Fibroblast of upper back skin (primary cell): ENCODE measurements at places on chromosomes 6 and 20.

DNA sequence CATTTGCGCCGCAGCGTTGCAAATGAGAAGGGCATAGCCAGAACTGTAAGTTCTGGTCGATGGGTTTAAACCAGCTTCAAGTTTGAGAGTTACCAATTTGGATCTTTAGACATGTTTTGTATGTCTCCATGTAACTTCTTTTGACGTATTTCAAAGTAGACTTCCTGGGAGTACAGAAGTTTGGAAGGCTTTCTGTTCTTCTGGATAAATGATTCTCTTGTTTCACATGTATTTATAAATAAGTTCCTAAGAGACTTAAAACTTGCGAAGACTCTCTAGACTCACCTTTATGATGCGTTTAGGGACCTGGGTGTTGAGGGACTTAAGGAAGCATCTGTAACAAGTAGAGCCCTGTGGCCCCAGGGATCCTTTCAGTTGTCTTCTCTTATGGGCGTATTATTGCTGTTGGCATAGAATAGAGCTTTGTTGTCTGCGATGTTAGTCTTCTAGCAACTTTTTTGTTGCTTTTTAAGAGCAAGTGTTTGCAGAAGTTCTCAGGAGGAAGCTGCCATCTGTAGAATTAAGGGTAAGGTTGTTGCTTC is 1.3 kb downstream of the CDYL start:
- no peak for DNase-seq

DNA sequence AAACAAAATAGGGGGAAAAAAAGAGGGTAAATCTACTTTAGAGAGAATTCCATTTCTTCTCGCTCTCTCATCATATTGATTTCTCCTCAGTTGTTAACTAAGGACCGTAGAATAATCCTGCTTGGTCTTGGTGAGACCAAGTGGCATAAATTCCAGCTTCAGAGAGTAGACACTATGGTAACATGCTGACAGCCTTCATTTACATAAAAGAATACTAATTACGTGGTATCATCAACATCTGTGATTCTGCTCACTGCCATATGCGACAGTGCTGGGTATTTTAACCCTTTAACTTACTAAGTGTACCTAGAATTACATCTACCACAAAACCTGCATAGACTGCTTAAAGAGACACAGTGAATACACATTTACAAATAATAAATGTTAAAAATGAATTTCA is 27.1 kb downstream of the TOMM6 start:
- DNase-seq: no peak

GRCh38 chr6:85110943-85111342 is 338.9 kb upstream of the NT5E start:
- no peak for DNase-seq

- no peak for DNase-seq
These were observed 17.2 kb upstream of the KIAA1755 start for GRCh38 chr20:38277691-38278090.

GRCh38 chr20:37529214-37529967 is 1.7 kb upstream of the BLCAP start:
- no peak for DNase-seq

DNA sequence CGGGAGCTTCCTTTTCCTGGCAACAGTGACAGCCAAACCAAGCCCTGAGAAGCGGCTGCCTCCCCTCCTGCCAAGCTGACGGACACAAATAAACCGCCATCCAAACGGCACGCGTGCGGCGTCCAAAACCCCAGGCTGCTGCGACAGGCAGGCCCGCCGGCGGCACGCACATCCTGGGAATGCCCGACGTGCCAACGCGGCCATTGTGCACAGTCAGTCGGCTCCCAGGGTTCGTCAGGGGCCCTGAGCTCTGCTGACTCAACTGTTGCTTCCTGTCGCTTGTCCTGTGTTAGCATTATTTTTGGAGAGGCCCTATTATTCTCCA is 6.8 kb downstream of the JAG1 start:
- no peak for DNase-seq

DNA sequence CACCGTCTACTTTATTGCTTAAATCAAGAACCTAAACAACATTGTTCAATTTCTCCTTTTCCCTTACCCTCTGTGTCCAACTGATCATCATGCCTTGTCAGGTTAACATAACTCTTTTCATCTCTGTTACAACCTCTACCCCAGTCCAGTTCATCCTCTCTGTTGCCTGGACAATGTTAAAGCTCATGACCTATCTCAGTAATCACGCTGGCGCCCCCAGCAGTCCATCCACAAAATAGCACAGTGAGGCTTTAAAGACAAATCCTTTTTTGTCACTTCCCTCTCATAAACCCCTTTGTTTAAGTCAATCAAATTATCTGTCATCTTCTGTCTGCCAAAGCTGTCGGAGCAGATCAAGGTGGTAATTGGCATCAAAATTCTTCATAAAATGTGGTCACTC is 140.1 kb downstream of the QKI start:
- peak; percentile 40 for DNase-seq

- peak; percentile 47 for DNase-seq
These were observed 43.2 kb upstream of the BMP5 start for GRCh38 chr6:55918639-55919038.

GRCh38 chr6:91965872-91966271 is 1379.0 kb upstream of the MAP3K7 start:
- no peak for DNase-seq

DNA sequence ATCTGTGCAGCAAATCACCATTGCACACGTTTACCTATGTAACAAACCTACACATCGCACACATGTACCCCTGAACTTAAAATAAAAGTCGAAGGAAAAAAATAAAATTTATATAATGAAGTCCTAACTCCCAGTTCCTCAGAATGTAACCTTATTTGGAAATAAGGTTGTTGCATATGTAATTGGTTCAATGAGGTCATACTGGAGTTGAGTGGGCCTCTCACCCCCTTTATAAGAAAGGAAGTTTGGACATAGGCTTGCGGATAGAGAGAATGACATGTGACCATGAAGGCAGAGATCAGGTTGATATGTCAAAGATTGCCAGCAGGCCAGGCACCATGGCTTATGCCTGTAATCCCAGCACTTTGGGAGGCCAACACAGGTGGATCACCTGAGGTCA is 16.1 kb upstream of the ZBTB22 start:
- DNase-seq: no peak

DNA sequence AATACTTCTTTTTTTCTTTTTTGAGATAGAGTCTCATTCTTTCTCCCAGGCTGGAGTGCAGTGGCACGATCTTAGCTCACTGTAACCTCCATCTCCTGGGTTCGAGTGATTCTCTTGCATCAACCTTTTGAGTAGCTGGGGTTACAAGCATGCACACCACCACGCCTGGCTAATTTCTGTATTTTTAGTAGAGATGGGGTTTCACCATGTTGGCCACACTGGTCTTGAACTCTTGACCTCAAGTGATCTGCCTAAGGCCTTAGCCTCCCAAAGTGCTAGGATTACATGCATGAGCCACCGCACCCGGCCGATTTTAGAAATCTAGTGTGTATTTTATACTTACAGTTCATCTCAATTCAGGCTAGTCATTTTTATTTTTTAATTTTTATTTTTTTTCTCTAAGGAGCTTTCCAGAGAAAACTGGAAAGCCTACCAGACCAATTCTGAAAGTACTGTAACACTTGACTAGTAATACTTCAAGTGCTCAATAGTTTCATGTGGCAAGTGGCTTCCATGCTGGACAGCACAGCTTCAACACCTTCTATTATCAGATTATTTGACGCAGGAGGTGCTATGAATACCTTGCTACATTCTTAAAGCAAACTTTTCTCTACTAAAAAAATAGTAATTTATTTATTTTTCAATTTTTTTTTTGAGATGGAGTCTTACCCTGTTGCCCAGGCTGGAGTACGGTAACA is 25.0 kb downstream of the POLR1C start:
- no peak for DNase-seq

GRCh38 chr6:52588087-52588709 is 11.3 kb upstream of the TRAM2 start:
- no peak for DNase-seq

DNA sequence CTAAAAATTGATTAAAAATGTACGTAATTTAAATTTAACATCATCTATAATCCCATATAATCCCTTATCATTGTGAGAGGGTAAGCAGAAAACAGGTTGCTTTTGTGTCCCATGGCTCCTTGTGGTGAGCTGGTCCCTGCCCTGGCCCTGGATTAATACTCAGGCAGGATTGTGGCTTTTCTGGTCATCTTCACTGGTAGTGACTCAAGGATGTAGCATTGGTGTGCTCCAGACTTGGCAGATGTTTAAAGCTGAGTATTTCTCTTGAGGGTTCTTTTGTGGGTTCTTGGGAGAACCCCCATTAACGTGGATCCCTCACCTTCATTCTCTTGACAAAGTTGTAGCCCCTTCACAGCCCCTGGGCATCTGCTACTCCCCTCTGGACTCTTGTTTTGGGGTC is 39.3 kb downstream of the SNRNP48 start:
- peak; percentile 27 for DNase-seq

DNA sequence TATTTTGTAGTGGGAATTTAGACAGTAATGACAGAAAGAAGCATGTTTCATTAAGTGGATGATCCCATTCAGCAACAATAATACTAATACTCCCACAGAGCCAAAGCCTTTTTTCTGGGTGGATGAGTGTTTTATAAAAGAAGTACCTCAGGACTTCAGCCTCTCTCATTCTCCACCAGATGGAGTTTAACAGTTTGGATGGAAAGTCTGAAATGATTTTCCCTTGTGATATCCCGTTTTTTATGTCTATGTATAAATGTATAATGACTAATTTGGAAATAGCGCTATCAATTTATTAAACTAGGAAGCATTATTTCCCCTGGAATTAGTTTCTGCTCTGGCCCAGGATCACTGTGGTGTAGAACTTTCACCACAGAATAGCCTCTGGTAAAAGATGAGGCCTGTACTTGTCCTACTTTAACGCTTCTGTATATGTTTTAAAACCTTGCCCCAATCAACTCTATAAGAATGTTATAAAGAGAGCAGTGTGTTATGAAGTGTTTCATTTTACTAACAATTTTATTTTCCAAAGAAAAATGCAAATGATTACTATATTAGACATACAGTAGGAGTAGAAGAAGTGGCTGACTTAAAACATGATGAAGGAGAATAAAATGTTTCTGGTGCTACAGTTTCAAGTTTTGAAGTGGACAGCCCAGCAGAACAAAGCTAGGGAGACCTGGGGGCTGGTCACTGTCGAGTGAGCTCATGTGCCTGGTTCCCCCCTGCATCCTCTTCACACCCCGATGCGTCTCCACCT is 135.6 kb downstream of the HIVEP1 start:
- DNase-seq: no peak

- no peak for DNase-seq
These were observed 57.6 kb downstream of the NRSN1 start for GRCh38 chr6:24183584-24183983.

GRCh38 chr6:113363048-113363798 is 493.9 kb upstream of the MARCKS start:
- DNase-seq: no peak

DNA sequence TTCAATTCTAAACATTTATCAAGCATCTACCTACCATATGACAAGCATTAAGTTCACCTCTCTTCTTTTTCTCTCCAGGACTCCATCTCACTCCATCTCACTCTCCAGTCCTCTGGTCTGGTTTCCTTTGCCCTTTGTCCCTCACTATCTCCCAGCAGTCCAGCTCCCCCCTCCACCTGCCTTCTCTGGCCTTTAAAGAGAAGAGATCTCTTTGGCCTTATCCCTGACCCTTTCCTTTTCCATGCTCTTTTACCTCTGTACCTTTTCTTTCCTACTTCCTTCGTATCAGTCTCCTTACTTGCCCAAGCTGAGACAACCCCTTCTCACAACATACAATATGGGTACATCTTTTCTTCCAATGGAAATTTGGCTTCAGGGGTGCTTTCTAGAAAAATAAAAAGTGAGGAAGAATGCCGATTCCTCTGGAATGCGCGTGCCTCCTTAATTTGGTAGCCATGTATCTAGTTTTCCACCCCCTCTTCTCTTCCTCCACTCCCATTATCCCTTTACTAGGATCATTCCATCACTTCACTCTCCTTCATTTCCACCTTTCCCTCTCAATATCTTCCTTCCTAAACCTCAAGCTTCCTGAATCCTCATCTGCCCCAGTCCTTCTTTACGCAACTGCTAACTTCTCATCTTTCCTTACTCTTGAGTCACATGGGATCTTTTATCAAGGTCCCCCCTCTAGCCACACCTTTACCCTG is 745 bp upstream of the AGPAT1 start:
- DNase-seq: peak; percentile 51

DNA sequence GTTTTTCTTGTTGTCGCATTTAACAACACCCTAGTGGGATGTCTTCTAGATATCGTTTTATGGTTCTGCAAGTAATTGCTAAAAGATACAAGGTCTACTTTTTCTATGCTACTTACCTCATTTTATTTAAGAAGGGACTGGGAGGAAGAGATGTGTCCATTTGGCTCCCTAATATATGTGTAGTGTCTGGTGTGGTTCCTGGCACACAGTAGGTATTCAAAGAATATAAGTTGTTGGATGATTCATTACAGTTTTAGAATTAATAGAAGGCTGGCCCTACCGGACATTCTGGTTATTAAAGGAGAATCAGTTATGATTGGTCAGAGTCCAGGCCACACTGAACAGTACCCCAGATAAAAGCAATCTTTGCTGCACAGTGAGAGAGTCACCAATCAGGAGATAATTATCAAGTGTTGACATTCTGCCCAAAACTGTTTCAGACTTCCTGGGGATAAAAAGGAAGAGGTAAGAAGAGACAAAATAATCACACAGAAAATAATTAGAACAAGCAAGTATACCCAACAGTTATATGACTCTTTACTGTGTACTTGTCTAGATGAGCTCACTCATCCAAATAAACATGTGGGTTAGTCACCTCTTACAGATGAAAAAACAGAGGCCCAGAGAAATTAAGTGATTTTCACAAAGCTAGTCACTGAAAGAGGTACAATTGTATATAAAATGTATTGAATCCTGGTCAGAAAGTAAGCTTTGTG is 7.0 kb downstream of the TMEM244 start:
- DNase-seq: peak; percentile 54

- DNase-seq: no peak
These were observed 2.9 kb downstream of the CHRNA4 start for GRCh38 chr20:63357921-63358905.

DNA sequence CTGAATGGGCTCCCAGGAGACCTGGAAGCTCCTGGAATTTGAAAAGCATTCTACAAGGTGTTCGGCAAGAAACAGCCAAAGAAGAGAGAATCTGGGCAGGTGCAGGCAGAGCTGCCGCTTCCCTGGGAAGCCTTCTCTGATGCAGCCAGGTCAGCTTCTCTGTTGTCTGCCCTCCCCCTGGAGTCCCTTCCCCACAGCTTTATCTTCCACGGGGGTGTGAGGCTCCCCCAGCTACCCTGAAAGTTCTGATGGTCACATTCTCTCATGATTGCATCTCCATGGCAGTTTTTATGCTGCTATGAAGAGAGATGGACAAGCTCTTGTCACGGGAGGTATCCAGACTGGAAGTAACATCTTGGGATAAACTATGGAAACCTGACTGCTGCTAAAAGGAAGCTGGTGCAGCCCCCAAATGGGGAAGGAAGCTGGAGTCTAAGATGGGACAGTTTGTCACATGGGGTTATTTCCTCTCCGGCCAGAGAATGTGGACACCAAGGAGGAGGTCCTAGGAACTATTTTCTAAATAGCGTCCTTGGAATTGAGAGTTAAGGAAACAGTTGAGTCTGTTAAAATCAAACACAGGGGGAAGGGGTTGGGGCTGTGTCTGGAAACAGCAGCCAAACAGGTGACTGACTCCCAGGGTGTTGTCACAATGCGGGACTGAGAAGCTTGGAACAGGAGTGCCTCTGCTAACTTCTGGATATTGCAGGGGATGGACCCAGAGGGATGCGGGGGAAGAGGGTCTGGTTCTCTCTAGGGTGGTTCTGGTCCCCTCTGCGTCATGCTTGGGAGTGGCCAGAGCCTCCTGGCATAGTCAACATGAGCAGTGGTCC is 91.1 kb downstream of the ASXL1 start:
- DNase-seq: no peak

- peak; percentile 8 for DNase-seq
These were observed 78.8 kb upstream of the DEFB112 start for GRCh38 chr6:50128420-50129005.

GRCh38 chr6:98041056-98041455 is 758.0 kb upstream of the MMS22L start:
- DNase-seq: no peak
